Aorta (tissue), 5 donors: ENCODE measurements at places on chromosomes 5 and 9. TPM values are rescaled to one million over a fixed set of nuclear protein-coding genes. Genes with fewer than 3 reads are reported as not detected.

- no peaks in the 10 kb centered on the region for H3K4me1 ChIP-seq
- no peaks in the 10 kb centered on the region for H3K36me3 ChIP-seq
- no peak overlapping the region for H3K4me3 ChIP-seq
- no peaks in the 10 kb centered on the region for H3K27me3 ChIP-seq
Observed at GRCh38 chr9:91341258-91341746, 20.4 kb downstream of the AUH start.

- peaks cover 3% of the 10 kb centered on the region for H3K4me1 ChIP-seq
- no peaks in the 10 kb centered on the region for H3K27me3 ChIP-seq
- no peak for DNase-seq
- H3K27ac ChIP-seq = no peak overlapping the region
- H3K4me3 ChIP-seq = no peak overlapping the region
Observed at GRCh38 chr5:108769352-108769751, 21.7 kb downstream of the FER start.

DNA sequence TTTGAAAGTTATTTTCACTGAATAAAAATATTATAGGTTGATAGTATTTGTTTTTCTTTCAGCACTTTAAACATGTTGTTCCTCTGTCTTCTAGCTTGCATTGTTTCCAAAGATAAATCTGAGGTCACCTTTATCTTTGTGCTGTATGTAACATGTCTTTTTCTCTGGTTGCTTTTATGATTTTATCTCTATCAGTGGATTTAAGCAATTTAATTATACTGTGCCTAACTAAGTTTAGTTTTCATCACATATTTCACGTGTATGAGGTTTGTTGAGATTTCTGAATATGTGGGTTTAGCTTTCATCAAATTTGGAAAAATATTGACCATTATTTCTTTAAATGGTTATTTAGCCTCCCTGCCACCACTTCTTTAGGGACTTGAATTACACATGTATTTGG, 214.5 kb downstream of the SNX18 start:
- H3K27ac ChIP-seq = no peak overlapping the region
- no peak overlapping the region for H3K4me3 ChIP-seq
- no peaks in the 10 kb centered on the region for H3K4me1 ChIP-seq
- no peaks in the 10 kb centered on the region for H3K27me3 ChIP-seq
- no peak for DNase-seq

DNA sequence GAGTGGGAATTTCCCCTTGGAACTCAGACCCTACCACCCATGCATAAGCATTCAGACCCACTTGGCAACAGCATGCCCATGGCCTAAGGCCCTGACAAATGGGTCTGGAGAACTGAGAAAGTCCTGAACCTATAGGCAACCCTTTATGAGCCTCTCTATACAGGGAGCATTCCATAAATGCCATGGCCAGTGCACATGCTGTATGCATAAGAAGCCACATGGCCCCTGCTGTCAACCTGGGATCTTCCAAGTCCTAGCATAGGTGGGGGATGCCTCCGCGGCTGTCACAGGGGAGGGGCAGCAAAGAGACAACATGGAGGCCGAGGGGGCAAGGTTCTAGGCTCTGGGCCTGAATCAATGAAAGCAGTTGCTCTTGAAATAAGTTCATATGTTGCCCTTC, 8.2 kb upstream of the NIPAL4 start:
- H3K4me1 ChIP-seq = peaks cover 5% of the 10 kb centered on the region
- DNase-seq = no peak
- H3K4me3 ChIP-seq = no peak overlapping the region
- H3K27me3 ChIP-seq = no peaks in the 10 kb centered on the region

GRCh38 chr5:173319646-173320045, 8.6 kb downstream of the STC2 start:
- DNase-seq = no peak
- no peak overlapping the region for H3K27ac ChIP-seq
- no peak overlapping the region for H3K4me3 ChIP-seq
- H3K4me1 ChIP-seq = no peaks in the 10 kb centered on the region
- no peaks in the 10 kb centered on the region for H3K27me3 ChIP-seq

GRCh38 chr5:137233726-137234125, 265.4 kb downstream of the SPOCK1 start:
- H3K4me3 ChIP-seq = no peak overlapping the region
- no peaks in the 10 kb centered on the region for H3K27me3 ChIP-seq
- H3K36me3 ChIP-seq = no peaks in the 10 kb centered on the region
- no peak for DNase-seq
- H3K27ac ChIP-seq = no peak overlapping the region

GRCh38 chr5:59065554-59065953, 482.7 kb downstream of the RAB3C start:
- no peak overlapping the region for H3K27ac ChIP-seq
- no peak overlapping the region for H3K4me3 ChIP-seq
- no peak for DNase-seq
- no peaks in the 10 kb centered on the region for H3K36me3 ChIP-seq
- H3K4me1 ChIP-seq = no peaks in the 10 kb centered on the region

DNA sequence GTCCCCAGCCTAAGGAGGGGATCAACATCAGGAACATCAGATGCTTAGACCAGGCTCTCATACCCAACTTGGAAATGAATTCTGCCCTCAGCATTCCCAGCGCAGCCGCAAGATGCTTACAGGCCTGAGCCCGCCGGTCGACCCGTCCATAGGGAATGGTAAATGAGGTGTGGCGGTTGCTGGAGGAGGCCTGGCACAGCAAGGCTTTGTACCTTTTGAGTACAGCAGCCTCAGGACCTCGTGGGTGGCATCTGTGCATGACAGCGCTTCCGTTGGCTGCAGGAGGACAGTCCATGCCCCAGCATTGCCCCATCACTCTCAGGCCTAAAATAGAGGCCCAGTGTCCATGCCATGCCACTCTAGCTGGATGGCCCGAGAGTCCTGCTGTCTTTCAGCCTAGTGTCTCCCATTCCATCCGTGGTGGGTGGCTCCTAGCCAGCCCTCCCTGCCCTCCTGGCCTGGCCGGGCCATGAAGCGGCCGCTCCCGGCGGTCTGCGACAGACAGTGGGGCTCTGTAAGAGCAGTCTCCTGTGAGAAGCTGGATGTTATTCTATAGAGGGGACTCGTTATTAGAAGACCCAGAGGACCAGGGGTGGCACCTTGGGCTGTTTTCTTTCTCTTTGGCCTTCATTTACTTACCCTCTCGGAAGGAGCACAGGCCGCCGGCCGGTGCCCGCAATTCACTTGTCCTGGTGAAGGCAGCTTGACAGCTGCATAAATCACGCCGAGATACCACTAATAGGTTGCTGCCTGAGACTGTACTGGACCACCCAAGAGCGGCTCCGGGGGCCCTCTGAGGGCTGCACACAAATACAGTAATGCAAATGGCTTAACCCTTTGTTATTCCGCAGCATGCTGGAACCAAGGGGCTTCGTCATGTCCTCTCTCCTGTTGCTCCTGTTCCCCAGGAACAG, 223.5 kb upstream of the TUT7 start:
- no peaks in the 10 kb centered on the region for H3K4me1 ChIP-seq
- DNase-seq = no peak
- no peaks in the 10 kb centered on the region for H3K27me3 ChIP-seq

GRCh38 chr9:110561826-110562225, 17.7 kb downstream of the SVEP1 start:
- no peak for DNase-seq
- no peaks in the 10 kb centered on the region for H3K27me3 ChIP-seq
- no peaks in the 10 kb centered on the region for H3K4me1 ChIP-seq
- H3K4me3 ChIP-seq = no peak overlapping the region
- no peaks in the 10 kb centered on the region for H3K36me3 ChIP-seq
- no peak overlapping the region for H3K27ac ChIP-seq

- peak overlapping the region; percentile 20 for H3K27ac ChIP-seq
- no peaks in the 10 kb centered on the region for H3K4me1 ChIP-seq
- H3K36me3 ChIP-seq = no peaks in the 10 kb centered on the region
- DNase-seq = no peak
- H3K27me3 ChIP-seq = no peaks in the 10 kb centered on the region
Observed at GRCh38 chr9:114388357-114388682, 538 bp upstream of the AKNA start.

DNA sequence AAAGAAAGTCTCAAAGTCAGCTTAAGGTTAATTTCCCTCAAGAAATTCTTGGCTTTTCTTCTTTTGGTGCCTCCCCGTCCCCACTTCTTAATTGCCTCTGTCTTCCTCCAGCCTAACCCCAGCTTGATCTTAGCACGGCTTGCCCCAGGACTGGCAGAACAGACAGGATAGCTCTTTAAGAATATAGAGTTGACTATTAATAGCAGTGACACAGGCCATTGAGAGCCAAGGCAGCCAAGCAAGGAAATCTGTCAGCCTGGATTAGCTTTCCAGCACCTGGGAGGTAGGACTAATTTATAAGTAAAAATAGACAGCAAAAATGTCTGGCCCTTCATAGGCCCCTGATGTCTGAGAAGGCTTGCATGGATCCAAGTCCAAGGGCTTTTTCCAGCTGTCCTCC, 384.6 kb upstream of the SLC30A5 start:
- H3K27ac ChIP-seq = no peak overlapping the region
- H3K4me1 ChIP-seq = peaks cover 3% of the 10 kb centered on the region
- DNase-seq = no peak
- no peak overlapping the region for H3K4me3 ChIP-seq
- H3K36me3 ChIP-seq = no peaks in the 10 kb centered on the region

- DNase-seq = no peak
- no peaks in the 10 kb centered on the region for H3K27me3 ChIP-seq
- H3K36me3 ChIP-seq = peaks cover 1% of the 10 kb centered on the region
- no peaks in the 10 kb centered on the region for H3K4me1 ChIP-seq
- no peak overlapping the region for H3K27ac ChIP-seq
Observed at GRCh38 chr9:128729766-128730517, 6.0 kb upstream of the ZDHHC12 start.

GRCh38 chr5:54743997-54744788, 226.6 kb downstream of the SNX18 start:
- no peak for DNase-seq
- peak overlapping the region; percentile 46 for H3K27ac ChIP-seq
- no peaks in the 10 kb centered on the region for H3K27me3 ChIP-seq
- no peak overlapping the region for H3K4me3 ChIP-seq
- no peaks in the 10 kb centered on the region for H3K4me1 ChIP-seq

GRCh38 chr5:6704361-6704851, 8.8 kb upstream of the TENT4A start:
- H3K4me1 ChIP-seq = peaks cover 3% of the 10 kb centered on the region
- H3K27me3 ChIP-seq = no peaks in the 10 kb centered on the region
- H3K27ac ChIP-seq = peak overlapping the region; percentile 96
- H3K4me3 ChIP-seq = no peak overlapping the region

GRCh38 chr5:4020400-4020799, 424.8 kb downstream of the IRX1 start:
- no peaks in the 10 kb centered on the region for H3K27me3 ChIP-seq
- DNase-seq = no peak
- no peak overlapping the region for H3K4me3 ChIP-seq
- H3K36me3 ChIP-seq = no peaks in the 10 kb centered on the region

DNA sequence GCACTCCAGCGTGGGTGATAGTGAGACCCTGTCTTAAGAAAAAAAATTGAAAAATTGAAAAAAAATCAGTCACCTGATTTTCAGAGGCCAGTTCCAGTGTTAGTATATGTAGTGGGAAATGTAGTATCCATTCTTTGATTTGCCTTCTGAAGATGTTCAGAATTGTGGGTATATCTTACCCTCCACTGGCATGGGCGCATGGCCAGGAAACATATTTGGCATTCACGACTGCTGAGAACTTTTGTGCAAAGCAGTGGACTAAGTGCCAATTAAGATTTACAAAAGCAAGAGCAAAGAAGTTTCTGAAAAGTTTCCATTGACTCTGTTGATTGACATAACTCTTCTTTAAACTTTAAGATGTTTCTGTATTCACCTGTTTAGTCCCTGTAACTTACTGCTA, 2.4 kb downstream of the CAVIN4 start:
- H3K27me3 ChIP-seq = no peaks in the 10 kb centered on the region
- H3K27ac ChIP-seq = no peak overlapping the region
- no peak overlapping the region for H3K4me3 ChIP-seq
- peaks cover 2% of the 10 kb centered on the region for H3K4me1 ChIP-seq
- no peaks in the 10 kb centered on the region for H3K36me3 ChIP-seq

DNA sequence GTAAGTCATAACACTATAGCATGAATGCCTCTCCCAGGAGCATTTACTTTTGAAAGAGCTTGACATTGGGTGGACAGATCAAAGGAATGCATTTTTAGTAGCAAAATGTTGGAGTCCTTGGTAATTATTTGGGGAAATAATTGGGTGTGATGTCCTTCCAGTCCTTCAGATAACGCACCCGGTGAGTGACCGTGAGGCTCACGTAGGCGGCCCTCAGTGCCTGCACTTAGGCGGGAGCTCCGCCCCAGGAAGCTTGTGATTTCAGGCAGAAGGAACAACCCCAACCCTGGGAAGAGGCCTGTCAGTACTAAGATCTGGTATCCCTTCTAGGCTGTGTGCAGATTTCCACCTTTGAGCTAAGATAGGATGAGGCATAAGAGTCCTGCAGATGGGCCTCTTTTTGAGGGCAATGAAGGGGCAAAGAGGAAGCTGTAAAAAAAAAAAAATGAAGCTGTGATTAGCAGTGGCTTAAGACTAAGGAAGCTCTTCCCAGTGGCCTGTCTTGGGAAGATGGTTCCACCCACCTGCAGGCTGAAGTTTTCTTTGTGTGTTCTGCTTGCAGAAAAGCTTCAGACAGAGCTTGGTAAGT, 14.9 kb downstream of the BTNL9 start:
- no peaks in the 10 kb centered on the region for H3K36me3 ChIP-seq
- DNase-seq = no peak
- no peak overlapping the region for H3K4me3 ChIP-seq
- H3K27me3 ChIP-seq = no peaks in the 10 kb centered on the region
- H3K4me1 ChIP-seq = no peaks in the 10 kb centered on the region
- no peak overlapping the region for H3K27ac ChIP-seq

DNA sequence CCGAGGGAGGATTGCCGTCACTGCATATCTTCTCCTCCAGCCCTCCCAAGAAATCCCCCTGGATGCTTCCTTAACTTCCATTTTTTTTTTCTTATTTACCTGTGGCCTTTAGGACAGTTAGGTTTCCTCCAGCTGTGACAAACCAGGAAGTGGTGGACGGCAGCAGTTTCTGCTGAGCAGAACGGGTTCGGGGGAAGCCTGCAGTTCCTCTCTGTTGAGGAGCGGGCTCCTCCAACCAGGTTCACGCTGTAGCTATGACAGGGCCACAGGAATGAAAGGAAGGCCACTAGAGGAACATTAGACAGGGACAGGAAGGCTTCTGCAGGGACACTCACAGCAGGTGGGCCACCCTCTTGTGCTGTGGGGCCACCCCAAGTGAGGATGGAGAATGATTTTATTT, 76.7 kb upstream of the SYK start:
- H3K4me1 ChIP-seq = no peaks in the 10 kb centered on the region
- no peak overlapping the region for H3K4me3 ChIP-seq
- H3K36me3 ChIP-seq = no peaks in the 10 kb centered on the region
- no peak overlapping the region for H3K27ac ChIP-seq
- H3K27me3 ChIP-seq = no peaks in the 10 kb centered on the region

GRCh38 chr5:127311781-127312525, 21.4 kb downstream of the MEGF10 start:
- H3K4me3 ChIP-seq = no peak overlapping the region
- no peak for DNase-seq
- H3K4me1 ChIP-seq = no peaks in the 10 kb centered on the region
- H3K36me3 ChIP-seq = no peaks in the 10 kb centered on the region
- no peak overlapping the region for H3K27ac ChIP-seq
- H3K27me3 ChIP-seq = no peaks in the 10 kb centered on the region

- H3K4me1 ChIP-seq = no peaks in the 10 kb centered on the region
- H3K27me3 ChIP-seq = no peaks in the 10 kb centered on the region
- no peak overlapping the region for H3K27ac ChIP-seq
- peaks cover 2% of the 10 kb centered on the region for H3K36me3 ChIP-seq
Observed at GRCh38 chr5:134138416-134139376, 24.2 kb downstream of the TCF7 start.

Gene NPR3
- 29.7 TPM for total RNA-seq

Gene MAMDC2
- total RNA-seq = 5.9 TPM

Gene SHOC1
- total RNA-seq = 0.15 TPM

Gene ATG10
- 7.1 TPM for total RNA-seq

Gene SLC46A2
- total RNA-seq = 0.18 TPM

Gene NRARP
- total RNA-seq = 13.3 TPM

Gene MBLAC2
- total RNA-seq = 3.0 TPM

Gene PLEKHG4B
- total RNA-seq = 0.21 TPM
